ENCODE measurements at places on chromosomes 12 and 14. TPM values are rescaled to one million over a fixed set of nuclear protein-coding genes. Genes with fewer than 3 reads are reported as not detected.

Gene MYF5
- not detected for total RNA-seq

DNA sequence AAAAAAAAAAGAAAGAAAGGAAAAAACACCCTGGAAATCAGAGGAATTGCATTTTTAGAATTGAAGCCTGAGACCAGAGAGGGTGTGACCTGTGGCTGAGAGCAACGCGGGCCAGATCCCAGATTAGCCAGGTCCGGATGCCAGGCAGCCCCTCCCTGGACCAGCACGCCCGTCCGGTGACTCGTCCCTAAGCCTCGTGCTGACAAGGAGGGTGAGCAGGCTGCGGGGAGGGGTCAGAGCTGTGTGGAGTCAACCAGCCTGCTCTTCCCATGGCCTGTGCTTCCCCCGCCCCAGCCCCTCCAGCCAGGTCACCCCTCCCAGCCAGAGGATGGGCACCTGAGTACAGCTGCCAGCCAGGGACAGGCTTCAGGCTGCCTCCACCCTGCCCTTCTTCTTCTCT lies 4.2 kb upstream of the KLC1 start:
- peak; percentile 84 for ATAC-seq

Gene TMBIM6
- 386 TPM for total RNA-seq

GRCh38 chr12:54740882-54741281 lies 92.7 kb upstream of the DCD start:
- ATAC-seq: no peak

All from esophagus mucosa (tissue), 1 donor.